Urothelium cell line (cell line): ENCODE measurements at places on chromosomes 13 and 19.

GRCh38 chr19:35703343-35703742, 1.0 kb upstream of the ZBTB32 start:
- DNase-seq = no peak

DNA sequence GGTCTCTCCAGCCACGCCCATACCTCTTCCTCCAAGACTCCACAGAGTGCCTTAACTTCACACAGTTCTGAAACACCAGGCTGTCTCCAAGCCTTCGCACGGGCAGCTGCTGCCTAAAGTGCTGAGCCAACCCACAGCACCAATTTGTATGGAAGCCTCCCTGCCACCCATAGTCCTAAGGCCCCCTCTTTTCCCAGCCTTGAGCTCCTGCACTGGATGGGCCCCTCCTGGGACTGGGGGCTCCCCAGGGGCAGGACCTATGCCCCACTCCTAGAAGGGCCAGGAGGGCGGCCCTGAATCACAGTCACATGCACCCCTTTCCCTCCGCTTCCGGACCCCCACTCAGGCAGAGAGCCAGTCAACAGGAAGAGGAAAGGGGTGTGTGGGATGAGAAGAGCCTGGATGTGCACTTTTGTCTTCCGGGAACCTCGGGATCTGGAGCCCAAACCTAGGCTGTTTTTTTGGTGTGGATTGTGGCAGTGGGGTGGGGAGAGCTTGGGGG, 5.1 kb upstream of the FCER2 start:
- no peak for DNase-seq

DNA sequence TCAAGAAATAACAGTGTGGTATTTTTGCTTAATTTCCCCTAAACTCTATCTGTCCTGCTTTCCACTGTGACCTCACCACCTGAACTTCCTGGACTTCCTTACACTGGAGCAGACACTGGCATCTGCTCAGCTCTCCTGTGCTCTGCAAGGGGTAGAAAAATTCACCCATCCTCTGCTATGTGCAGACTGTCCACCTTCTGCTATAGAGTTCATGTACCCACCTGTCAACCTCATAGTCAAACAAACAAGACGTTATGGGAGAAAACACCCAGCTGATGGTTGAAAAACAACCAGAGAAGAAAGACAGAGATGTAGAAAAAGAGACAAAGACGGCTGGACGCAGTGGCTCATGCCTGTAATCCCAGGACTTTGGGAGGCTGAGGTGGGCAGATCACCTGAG, 12.2 kb downstream of the LAIR1 start:
- no peak for DNase-seq

GRCh38 chr19:5680084-5680436, 256 bp downstream of the MICOS13 start:
- DNase-seq = no peak

DNA sequence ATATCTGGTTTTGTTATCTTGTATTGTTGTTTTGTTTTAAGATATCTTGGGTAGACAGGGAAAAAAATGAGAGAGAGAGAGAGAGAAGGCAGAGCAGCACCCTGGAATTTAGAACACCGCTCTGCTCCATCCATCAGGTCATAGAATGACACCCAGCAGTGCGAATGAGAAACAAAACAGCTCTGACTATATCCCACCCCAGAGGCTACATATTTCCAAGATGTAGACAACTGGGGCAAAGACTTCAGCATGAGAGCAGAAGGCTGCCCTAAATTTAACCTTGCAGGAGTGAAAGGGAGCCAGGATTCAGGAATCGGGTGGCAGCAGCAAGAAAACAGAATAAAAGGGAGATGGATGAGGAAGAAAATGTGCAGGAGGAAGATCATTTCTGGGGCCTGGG, 46.5 kb downstream of the TNFSF13B start:
- DNase-seq = no peak

DNA sequence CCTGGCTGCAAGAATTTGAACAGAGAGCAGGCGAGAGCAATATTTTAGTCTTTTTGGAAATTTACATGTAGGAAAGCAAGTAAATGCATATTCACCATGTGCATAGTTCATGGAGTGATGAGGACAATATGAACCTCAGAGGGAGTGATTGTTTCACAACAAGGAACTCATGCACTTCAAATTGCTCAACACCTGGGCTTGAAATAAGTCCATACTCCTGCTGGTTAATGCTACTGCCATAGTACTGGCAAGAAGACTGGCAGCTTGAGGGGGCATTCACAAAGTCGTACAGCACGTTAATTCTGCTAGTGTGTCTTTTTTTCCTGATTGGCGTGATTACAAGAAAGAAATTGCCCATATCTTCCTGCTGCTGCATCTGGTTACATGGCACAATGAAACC, 267.6 kb downstream of the PCDH17 start:
- no peak for DNase-seq
